ENCODE measurements at places on chromosomes 7 and 10.

- DNase-seq, result no peak
These were observed 146.3 kb downstream of the MALRD1 start for GRCh38 chr10:19194866-19195265.

DNA sequence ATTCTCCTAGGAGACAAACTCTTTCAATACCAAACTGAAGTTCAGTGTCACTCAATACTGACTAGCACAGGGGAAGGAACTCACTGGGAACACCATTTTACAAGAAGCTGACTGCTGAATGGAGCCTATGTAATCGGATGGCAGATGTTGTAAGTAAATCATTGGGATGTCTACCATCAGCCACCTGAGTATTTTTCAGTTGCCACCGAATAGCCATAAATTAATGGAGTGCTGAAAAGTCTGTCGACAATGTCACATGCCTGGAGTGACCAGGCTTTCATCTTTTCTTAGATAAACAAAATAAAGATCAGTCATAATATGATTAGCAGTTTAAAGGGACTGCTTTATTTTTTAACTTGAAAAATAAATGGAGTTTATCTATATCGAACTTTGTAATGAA lies 145.9 kb upstream of the SEMA3E start:
- DNase-seq, result no peak

DNA sequence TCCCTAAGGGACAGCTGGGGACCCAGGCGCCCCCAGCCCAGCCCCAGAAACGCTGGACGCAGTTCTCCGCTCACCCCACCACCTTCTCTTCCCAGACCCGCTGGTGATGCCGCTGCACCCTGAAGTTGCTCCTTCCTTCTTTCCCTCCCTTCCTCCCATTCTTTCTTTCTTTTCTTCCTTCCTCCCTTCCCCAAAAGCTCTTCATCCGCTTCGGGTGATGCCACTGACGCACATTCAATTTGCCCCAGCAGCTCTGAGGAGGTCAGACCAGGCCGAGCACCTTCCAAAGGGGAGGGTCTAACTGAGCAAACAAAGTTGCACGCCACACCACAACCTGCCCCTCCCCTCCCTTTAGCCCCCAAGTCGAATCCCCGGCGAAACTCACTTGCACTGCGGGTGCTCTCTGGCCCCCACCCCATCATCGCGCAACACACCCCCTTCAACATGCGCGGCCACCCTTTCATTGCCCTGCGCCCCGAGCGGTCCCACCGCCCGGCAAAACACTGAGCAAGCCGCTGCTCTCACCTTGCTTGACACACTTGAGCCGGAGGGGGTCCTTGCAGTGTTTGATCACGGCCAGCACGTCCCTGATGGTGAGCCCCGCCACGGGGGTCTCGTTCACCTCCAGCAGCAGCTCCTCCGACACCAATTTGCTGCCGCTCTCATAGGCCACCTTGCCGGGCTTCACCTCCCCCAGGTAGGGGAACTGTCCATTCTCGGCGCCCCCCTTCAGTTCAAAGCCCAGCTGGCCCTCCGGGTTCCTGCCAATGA lies 787 bp downstream of the MAGI2 start:
- peak; percentile 41 for DNase-seq

DNA sequence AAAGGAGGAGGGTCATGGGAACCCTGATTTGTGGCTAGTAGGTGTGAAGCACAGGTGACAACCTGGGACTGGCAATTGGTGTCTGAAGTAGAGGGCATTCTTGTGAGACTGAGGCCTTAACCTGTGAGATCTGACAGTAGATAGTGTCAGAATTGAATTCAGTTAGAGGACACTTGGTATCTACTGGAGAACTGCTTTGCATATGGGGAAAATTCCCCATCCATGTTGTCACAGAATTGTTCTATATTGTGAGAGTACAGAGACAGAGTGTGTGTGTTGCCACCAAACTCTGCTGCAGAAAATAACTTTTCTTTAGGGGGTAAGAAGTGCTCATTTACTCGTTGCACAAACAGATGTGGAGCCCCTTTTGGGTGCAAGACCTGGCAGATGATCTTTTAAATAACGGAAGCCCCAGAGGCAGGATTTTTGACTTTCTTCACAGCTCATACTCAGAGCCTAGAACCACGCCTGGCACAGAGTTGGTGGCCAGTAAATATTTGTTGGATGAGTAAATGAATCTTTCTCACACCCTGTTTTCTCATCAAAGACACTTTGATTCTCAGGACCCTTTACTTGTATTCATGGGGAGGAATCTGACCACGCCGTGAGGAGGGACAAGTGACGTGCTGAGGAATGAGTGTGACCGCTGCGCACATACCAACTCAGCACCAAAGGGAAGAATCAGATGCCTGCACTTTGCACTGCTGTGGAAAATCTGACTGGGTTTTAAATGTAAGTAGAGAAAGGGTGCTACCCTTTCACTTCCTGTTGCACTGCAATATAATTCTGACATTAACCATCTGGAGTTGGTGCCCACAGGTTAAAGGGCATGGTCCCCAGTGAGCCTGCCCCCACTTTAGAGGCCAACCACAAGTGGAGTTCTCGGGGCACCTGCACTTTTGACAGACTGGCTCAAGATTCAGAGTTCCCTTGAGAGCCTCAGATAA lies 39.2 kb upstream of the SDHAF3 start:
- no peak for DNase-seq

DNA sequence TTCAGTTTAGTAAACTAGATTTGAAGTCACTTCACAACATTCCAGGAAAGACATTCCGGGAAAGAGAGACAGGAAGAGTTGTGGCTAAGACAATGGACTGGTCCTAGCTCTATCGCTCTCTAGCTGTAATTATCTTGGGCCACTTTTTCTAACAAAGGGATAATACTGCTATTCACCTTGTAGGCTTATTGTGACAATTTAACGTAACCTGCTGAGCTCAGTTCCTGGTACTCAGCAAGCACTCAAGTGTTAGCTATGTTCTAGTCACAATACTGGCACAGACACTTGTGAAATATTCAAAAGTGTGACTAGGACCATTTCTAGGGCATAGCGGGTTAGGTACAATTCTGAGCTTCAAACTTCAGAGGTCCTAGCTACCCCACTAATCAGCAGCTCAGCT lies 12.0 kb upstream of the NRCAM start:
- DNase-seq, result no peak

DNA sequence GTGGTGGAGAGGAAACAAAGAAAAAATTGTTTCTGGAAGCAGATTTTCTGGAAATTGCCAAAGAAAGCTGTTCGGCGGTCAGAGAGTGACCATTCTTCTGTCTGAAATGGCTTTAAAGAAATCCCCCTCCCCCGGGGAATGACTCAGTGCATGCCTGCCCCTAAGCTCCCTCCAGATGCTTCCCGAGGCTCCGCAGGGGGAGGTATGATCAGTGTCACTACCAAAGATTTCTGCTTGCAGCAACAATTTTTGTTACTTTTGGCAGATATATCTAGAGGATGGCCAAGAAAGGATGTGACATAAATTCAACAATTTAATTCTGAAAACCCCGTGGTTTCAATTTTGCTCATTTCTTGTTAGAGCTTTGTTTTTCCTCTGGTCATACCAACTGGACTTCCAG lies 163.9 kb downstream of the JCAD start:
- DNase-seq, result peak; percentile 83

GRCh38 chr7:122643250-122643649 lies 55.7 kb downstream of the RNF133 start:
- no peak for DNase-seq

DNA sequence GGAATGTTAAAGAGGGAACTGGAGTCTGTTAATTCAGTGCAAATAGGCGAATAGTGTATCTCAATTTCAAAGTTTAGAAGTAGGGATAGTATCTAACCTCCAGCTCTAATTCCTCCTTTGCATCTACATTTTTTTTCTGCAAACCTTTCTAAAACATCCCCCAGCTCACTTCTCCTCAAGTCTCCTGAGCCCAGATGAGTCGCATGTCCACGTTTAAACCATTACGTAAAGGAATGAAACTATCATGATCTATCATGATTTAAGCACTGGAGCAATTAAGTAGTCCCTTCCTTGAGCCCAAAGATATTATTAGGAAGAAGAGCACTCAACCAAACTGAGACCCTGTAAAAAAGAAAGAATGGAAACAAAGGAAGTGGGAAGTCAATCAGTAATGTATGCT lies 29.9 kb downstream of the GPR22 start:
- DNase-seq, result no peak

- DNase-seq, result no peak
These were observed 17.5 kb upstream of the NT5C3A start for GRCh38 chr7:33079763-33080690.

GRCh38 chr10:48363617-48364355 lies 57.3 kb downstream of the MAPK8 start:
- peak; percentile 25 for DNase-seq

DNA sequence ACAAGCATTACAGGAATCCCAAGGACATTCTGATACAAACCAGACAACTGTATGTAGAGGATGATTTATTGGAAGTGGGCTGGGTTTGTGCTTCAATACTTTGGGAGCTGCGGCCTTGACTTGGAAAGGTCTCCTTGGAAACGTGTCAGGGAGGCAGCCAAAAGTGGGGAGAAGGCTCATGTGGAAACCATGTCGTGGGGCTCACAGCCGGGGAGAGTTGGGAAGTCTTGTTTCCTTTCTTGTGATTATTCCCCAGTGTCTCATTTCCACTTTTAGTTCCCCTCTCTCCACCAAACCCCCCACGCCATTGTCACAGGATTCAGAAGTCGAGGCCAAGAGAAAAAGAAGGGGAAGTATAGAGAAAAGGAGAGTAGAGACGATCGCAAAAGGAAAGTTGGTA lies 53.9 kb upstream of the SFMBT2 start:
- no peak for DNase-seq

- no peak for DNase-seq
These were observed 37.6 kb downstream of the ENTPD1 start for GRCh38 chr10:95793401-95794045.

DNA sequence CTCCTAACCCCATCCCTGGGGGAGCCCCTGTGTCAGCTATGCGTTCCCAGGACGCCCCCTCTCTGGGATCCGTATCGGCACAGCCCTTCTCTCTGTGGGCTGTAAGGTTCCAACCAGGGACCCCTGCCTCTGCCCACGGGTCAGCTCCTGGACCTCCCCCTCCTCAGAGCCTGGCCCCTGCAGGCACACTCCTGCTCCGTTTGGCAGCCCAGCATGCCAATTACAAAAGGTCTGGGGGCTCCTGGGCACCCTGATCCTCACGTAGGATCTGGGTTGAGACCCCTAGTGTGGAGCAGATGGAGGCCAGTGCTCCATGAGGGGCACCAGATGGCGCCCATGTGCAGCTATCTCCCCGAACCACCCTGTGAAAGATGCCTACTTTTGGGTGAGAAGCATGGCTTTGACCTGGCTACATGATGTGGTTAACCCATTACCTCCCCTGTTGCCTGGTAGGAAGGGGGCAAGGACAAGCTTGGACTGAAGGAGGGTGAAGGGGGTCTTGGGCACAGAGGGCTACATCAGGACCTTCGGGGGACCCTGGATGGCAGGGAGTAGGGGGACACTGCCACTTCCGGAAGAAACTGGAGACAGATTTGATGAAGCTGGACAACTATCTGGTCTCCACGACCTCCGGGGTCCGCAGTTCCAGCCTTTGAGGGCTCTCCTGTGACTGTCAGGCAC lies 9.0 kb downstream of the TACR2 start:
- DNase-seq, result no peak

DNA sequence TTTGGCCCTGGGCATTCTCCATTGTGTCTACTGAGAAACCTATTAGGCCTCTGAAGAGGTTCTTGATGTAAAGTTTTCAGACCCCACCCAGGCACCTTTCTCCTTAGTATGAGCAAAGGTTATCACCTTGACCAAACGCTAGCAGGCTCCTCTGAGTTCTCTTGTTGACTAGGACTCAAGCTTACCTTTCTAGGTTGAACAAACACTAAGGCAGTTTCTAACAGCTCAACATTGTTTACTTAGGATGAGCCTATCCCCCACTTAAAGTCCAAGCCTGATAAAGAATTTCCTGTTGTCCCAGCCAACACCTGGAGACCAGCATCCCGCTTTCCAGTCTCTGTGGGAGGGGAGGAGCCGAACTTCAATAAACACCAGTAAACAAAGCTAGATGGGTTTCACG lies 26.3 kb upstream of the ITGB8 start:
- no peak for DNase-seq

DNA sequence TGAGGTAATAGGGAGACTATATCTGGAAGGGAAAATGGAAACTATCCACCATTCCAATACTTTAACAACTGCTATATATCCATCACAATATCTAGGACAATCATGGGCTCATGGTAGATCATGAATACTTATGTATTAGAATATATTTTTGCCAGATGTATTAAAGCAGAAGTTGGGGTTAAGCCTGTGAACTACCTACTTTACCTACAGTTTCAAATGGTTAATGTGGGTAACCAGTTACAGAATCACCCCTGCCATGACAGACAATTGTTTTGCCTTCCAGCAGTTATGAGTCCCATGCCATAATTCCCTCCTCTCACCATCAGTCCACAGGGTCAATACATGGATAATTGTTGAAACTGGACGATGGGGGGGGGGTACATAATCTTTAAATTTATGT lies 29.9 kb upstream of the RAPGEF5 start:
- no peak for DNase-seq

GRCh38 chr10:82953909-82954308 lies 1078.9 kb downstream of the NRG3 start:
- DNase-seq, result no peak

DNA sequence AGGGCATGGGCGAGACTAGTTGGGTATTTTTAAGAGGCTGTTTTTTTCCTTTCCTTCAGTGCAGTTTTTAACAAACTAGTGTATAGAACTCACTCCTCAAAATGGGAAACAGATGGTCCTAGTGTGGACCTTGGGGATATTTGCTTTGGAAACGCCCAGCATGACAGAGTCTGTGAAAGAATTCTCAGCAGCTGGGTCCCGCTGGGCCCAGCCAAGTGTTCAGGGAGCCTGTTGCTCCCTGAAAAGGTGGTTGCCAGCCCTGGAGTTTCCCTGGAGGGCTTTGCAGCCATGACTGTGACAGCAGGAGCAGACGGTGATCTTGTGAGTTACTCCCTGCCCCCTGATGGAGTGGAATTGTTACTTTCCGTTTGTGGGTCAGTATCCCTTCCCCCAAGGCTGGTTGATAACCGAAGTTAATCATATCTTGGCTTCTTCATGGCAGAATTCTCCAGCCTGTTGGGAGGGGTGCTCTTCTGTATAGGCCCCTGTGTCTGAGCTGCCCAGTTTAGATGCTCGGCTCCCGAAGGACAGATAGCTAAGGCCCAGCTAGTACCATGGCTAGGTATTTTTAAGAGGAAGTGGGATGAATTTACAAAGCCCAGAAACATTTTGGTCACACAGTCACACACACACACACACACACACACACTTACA lies 278.6 kb upstream of the HABP2 start:
- DNase-seq, result no peak

DNA sequence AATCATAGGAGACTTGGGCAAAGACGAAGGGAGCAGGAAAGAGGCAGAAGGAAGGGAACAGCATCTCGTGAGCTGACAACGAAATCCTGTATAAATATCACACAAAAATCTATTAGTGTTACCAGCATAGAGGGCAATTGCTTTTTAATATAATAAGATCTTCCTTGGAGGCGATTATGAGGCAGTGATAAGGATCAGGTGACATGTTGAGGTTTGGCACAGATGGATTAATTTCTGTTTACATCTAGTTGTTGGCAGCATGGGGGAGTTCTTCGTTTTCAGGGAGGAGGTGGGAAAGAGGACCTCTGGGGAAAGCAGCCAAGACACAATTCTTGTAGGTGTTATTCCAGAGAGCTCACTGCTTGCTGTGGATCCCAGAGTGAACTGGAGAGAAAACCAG lies 163.8 kb downstream of the PLXNA4 start:
- DNase-seq, result no peak
